ENCODE measurements at places on chromosomes 12 and 14.
A peak's percentile ranks its signal among the peaks of the same experiment; 100 is the strongest.

- DNase-seq, result no peak
Measured at GRCh38 chr14:70804556-70805162, 4.7 kb downstream of the MAP3K9 start.

DNA sequence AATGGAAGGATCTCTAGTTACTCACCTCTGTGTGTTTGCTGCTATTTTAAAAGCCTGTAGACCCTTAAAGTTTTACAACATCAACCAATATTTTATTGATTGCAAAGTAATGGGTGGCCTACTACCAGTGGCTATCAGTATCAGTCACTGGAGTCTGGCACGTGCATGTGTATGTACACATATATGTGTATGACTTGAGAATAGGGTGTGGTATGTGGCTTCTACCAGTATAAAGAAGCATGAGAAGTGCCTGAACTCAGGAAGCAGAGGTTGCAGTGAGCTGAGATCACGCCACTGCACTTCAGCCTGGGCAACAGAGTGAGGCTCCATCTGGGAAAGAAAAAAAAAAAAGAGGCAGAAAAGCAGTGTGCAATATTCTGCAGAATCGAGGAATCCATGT lies 45.5 kb upstream of the GAS2L3 start:
- no peak for DNase-seq

- DNase-seq, result no peak
Measured at GRCh38 chr14:52153939-52154338, 85.1 kb upstream of the NID2 start.

DNA sequence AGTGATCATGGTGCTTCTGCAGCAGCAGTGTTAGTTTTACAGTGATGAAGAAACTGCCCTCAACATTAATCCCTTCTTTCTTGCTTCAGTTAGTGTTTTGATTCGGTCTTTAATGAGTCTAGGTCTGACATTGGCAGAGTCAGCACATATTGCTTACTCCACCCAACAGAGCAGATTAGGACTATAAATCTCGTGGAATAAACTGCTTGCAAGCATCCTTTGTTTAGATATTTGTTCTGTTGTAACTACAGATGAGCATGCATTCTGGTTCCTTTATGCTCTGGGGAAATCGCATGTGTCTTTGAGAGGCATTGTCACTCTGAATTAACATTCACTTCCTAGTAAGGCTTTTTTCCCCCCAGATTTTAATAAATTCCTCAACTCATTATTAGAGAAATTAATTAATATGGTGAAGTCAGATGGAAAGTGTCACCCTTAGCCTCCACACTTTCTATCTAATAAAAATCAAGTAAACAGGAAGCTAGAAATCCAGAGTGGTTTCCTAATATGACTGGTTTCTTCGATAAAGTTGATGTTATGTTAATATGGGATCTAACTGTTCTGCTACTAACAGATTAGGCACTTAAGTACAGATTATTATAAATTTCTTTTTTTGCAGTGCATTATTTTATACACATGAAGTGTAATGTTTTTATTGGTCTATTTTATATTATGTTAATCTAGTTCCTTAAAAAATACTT lies 86.2 kb upstream of the SSTR1 start:
- no peak for DNase-seq

DNA sequence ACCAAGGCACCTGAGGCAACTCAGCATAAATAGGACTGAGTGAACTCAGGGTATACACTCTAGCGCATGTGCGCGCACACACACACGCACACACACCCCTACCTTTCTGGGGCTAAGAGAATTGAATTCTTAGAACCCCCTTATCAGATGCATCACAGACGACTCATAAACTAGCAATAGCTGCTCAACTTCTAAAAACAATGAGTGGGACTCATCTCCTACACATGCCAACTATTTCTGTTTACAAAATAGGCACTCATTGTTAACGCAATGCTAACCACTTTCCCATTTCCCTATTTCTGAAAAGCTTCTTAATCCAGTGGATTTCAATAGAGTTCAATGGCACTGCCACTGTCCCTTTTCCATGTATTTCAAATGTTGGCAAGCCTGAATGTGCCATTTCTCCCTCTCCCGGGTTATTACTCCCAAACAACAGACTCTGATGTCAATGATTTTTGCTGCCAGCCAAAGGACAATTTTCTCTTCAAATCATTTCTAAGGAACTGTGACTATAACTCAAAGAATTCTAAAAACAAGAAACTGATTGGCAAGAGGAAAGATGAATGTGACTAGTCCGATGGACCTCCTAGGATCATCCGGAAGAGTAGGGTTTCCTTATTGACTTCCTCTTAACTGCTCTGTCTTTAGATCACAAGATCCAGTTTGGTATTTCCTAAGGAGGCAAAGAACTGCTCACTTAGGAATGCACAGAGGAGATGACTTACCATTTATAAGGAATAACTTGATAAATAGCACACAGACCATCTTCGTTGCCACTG lies 48.8 kb downstream of the SLC38A1 start:
- no peak for DNase-seq

GRCh38 chr14:22314183-22314820 lies 274.7 kb downstream of the DAD1 start:
- peak; percentile 32 for DNase-seq

- DNase-seq, result no peak
Measured at GRCh38 chr12:102026728-102027127, 35.1 kb downstream of the WASHC3 start.

- no peak for DNase-seq
Measured at GRCh38 chr14:64515053-64515452, 10.5 kb downstream of the ZBTB1 start.

DNA sequence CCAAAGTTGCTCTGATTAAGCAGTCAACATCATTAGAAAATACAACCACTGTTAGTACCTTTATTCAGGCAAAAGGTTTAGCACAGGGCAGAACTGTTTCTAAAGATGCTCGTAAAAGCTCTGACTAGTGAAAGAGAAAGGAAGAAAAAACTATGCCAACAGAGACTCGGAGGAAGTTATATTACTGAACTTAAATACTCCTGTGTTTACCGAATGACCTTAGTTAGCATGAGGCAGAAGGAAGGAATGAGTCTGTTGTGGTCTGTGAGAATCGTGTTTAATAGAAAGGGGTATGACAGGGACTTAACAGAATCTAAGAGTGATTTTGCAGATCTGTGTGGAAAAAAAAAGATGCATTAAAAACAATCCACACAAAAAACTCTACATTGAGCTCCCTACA lies 84.1 kb upstream of the OVCH1 start:
- DNase-seq, result no peak

GRCh38 chr12:53200107-53200457 lies 7.0 kb downstream of the ITGB7 start:
- no peak for DNase-seq

GRCh38 chr14:95313190-95313589 lies 6.5 kb downstream of the CLMN start:
- DNase-seq, result no peak

GRCh38 chr14:100825713-100826331 lies at the start of gene MEG3:
MEG3 (plus strand) TSS chr14:100826118.
- no peak for DNase-seq

- no peak for DNase-seq
Measured at GRCh38 chr12:55682087-55682796, 25.5 kb downstream of the ITGA7 start.

DNA sequence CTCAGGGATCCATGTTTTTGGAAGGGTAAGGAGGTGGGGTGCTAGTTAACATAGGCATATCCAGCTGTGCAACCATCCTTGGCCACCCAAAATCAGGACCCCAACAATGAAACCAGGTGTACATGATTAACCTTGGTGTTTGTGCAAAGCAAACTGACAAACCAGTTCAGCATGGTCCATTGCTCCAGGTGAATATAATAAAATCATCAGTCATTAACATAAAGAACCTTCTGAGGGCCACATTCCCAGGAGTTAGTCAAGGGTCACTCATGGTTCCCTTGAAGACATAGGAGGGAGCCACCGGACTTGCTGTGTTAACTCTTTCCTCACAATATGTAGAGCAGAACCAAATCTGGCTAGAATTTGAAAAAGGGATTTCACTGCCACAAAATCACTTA lies 17.8 kb downstream of the SLC38A2 start:
- DNase-seq, result no peak

GRCh38 chr12:71312768-71313403 lies 126.7 kb upstream of the LGR5 start:
- DNase-seq, result no peak

GRCh38 chr12:46462641-46463355 lies 90.2 kb upstream of the SLC38A2 start:
- DNase-seq, result no peak

GRCh38 chr12:6725350-6725749 lies 1.5 kb downstream of the COPS7A start:
- DNase-seq, result no peak

Data from hematopoietic multipotent progenitor cell treated with erythropoietin and hydrocortisone succinate and interleukin-3 and kit ligand, for 17 days (in vitro differentiated cells).